Lower lobe of right lung (tissue), 2 donors: ENCODE measurements at places on chromosomes 5 and 9. TPM values are rescaled to one million over a fixed set of nuclear protein-coding genes. Genes with fewer than 3 reads are reported as not detected.
A peak's percentile ranks its signal among the peaks of the same experiment; 100 is the strongest.

GRCh38 chr9:5511935-5512580 lies 1.7 kb downstream of the PDCD1LG2 start:
- peak overlapping the region; percentile 47 for H3K4me3 ChIP-seq
- H3K4me1 ChIP-seq: peaks cover 24% of the 10 kb centered on the region
- H3K36me3 ChIP-seq: no peaks in the 10 kb centered on the region
- no peak for DNase-seq

GRCh38 chr5:7016999-7017747 lies 303.9 kb downstream of the TENT4A start:
- no peak overlapping the region for H3K4me3 ChIP-seq
- H3K27ac ChIP-seq: no peak overlapping the region
- no peaks in the 10 kb centered on the region for H3K36me3 ChIP-seq
- H3K4me1 ChIP-seq: no peaks in the 10 kb centered on the region
- no peaks in the 10 kb centered on the region for H3K27me3 ChIP-seq

DNA sequence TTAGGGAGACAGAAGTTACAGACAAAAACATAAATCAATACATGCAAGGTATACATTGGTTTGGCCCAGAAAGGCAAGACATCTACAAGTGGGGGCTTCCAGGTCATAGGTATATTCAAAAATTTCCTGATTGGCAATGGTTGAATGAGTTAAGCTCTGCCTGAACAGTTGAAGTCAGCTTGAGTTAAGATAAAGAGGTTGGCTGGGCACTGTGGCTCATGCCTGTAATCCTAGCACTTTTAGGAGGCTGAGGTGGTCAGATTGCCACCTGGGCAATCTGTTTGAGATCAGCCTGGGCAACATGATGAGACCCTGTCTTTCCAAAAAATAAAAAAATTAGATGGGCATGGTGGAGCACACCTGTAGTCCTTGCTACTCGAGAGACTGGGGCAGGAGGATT lies 16.3 kb downstream of the TMC1 start:
- no peaks in the 10 kb centered on the region for H3K27me3 ChIP-seq
- H3K4me3 ChIP-seq: no peak overlapping the region
- no peak for DNase-seq
- H3K4me1 ChIP-seq: peaks cover 7% of the 10 kb centered on the region
- H3K36me3 ChIP-seq: no peaks in the 10 kb centered on the region

DNA sequence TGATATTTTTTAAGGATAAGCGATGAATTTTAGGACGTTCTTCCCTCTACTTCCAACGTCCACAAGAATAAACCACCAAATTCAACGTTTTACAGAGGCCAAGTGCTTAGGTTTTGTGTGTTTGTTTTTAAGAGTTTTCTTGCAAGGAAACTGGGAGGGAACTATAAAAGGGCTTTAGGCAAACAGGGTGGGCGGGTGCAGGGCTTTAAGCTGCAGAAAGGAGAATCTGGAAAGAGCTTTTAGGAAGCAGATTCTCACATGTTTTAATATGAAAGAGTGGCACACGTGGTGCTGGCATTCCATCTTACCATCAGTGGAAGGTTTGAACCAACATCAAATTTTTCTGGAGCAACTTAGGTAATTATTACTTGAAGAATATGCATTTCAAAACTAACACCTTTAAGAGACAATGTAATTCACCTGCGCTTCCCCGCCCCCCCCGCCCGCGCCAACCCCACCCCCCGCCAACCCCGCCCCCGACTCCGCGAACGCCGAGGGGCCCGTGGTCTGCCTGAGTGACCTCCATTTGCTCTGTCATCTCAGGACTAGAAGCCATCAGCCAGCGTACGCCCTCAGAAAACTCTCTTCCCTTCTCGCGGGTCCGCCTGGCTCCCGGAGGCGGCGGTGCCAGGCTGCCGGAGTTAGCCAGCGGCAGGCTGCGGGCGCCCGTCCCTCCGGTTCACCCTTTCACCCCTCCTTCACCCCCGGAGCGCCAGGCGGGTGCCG lies 911 bp upstream of the PIK3R1 start:
- peaks cover 27% of the 10 kb centered on the region for H3K4me1 ChIP-seq
- no peaks in the 10 kb centered on the region for H3K36me3 ChIP-seq
- H3K27ac ChIP-seq: peak overlapping the region; percentile 99
- H3K27me3 ChIP-seq: no peaks in the 10 kb centered on the region
- DNase-seq: no peak

- H3K4me1 ChIP-seq: no peaks in the 10 kb centered on the region
- no peaks in the 10 kb centered on the region for H3K36me3 ChIP-seq
- no peak overlapping the region for H3K27ac ChIP-seq
- H3K4me3 ChIP-seq: no peak overlapping the region
- no peaks in the 10 kb centered on the region for H3K27me3 ChIP-seq
- DNase-seq: no peak
These were observed 734.1 kb upstream of the WWC1 start for GRCh38 chr5:167557359-167557758.

- no peak overlapping the region for H3K27ac ChIP-seq
- no peak for DNase-seq
- H3K36me3 ChIP-seq: no peaks in the 10 kb centered on the region
- no peak overlapping the region for H3K4me3 ChIP-seq
These were observed 394.0 kb upstream of the KLF4 start for GRCh38 chr9:107883496-107884124.

GRCh38 chr5:77877516-77878355 lies 101.6 kb upstream of the TBCA start:
- H3K4me3 ChIP-seq: peak overlapping the region; percentile 2
- H3K4me1 ChIP-seq: peaks cover 6% of the 10 kb centered on the region
- no peaks in the 10 kb centered on the region for H3K36me3 ChIP-seq

Gene HTR4
- total RNA-seq: not detected

DNA sequence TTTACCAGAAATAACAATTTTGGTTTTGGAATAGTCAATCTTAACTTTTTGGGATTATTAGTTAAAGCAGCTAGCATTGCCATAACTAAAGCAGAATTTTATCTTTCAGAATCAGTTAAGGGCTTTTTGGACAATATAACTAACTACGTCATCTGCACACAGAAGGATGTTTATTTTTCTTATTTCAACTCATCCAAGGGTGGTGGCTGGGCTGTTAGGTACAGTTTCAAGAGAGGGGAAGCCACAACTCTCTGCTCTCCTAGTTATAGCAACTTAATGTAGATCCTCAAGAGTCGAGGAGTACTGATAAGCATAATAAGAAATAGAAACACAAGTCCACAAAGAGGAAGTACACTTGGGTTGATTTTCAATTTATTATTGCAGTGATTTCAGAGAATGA lies 65.6 kb downstream of the ANKRD55 start:
- H3K27ac ChIP-seq: no peak overlapping the region
- no peaks in the 10 kb centered on the region for H3K36me3 ChIP-seq

DNA sequence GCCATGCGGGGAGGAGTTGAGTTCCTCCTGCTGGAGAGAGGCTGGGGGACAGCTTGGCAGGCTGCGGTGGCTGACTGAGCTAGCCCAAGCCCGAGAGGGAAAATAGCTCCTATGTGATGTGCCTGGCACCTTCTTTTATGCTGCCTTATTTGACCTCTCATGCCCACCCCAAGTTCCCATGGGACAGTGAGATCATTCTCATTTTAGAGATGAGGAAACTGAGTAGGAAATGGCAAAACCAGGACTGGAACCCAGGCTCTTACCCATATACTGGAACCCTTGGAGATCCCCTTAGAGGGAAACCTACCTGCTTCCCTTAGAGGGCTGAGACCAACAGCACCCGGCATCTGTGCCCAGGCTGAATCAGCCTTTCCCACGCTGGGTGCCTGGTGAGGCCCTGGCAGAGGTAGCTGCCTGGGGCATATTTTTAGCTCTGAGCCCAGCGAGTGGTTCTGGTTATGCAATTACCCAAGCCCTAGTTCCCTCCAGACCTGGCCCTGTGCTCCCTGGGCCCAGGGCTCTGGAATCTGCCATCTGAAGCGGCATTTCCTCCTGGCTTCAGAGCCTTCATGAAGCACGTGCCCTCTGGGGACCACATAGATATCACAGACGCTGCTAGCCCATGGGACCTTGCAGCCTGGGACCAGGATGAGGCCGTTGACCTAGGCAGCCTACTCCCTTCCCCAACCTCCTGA lies 23.6 kb downstream of the COL27A1 start:
- peaks cover 29% of the 10 kb centered on the region for H3K4me1 ChIP-seq
- no peaks in the 10 kb centered on the region for H3K27me3 ChIP-seq
- H3K27ac ChIP-seq: no peak overlapping the region
- H3K36me3 ChIP-seq: no peaks in the 10 kb centered on the region
- no peak overlapping the region for H3K4me3 ChIP-seq

Gene DPH7
- total RNA-seq: 28.4 TPM

GRCh38 chr9:23771746-23772384 lies 54.2 kb downstream of the ELAVL2 start:
- DNase-seq: no peak
- no peaks in the 10 kb centered on the region for H3K36me3 ChIP-seq
- H3K4me3 ChIP-seq: no peak overlapping the region
- no peaks in the 10 kb centered on the region for H3K4me1 ChIP-seq

- no peak overlapping the region for H3K27ac ChIP-seq
- H3K36me3 ChIP-seq: no peaks in the 10 kb centered on the region
- no peak for DNase-seq
- peaks cover 24% of the 10 kb centered on the region for H3K4me1 ChIP-seq
These were observed 89.4 kb upstream of the CD180 start for GRCh38 chr5:67286006-67286405.

Gene MAMDC2
- 35.1 TPM for total RNA-seq

DNA sequence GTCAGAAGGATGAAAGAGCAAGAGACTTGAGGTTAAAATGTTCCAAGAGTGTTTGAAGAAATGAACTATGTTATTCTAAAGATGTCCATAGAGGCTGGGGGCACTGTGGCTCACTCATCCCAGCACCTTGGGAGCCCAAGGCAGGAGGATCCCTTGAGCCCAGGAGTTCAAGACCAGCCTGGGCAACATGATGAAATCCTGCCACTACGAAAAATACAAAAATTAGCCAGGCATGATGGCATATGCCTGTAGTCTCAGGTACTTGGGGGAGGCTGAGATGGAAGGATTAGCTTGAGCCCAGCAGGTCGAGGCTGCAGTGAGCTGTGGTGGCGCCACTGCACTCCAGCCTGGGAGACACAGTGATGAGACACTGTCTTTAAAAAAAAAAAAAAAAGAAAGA lies 2.7 kb downstream of the AOPEP start:
- DNase-seq: no peak
- no peak overlapping the region for H3K4me3 ChIP-seq
- no peaks in the 10 kb centered on the region for H3K27me3 ChIP-seq
- no peaks in the 10 kb centered on the region for H3K36me3 ChIP-seq
- H3K27ac ChIP-seq: no peak overlapping the region
- peaks cover 18% of the 10 kb centered on the region for H3K4me1 ChIP-seq

GRCh38 chr9:82115900-82116299 lies 127.3 kb downstream of the SPATA31D1 start:
- H3K4me3 ChIP-seq: no peak overlapping the region
- H3K36me3 ChIP-seq: no peaks in the 10 kb centered on the region
- no peaks in the 10 kb centered on the region for H3K27me3 ChIP-seq
- H3K4me1 ChIP-seq: no peaks in the 10 kb centered on the region
- H3K27ac ChIP-seq: no peak overlapping the region

Gene DND1
- 1.2 TPM for total RNA-seq

Gene FOXD4L5
- total RNA-seq: 0.38 TPM

- H3K27me3 ChIP-seq: peaks cover 7% of the 10 kb centered on the region
- H3K4me1 ChIP-seq: no peaks in the 10 kb centered on the region
- no peak for DNase-seq
- H3K4me3 ChIP-seq: no peak overlapping the region
- no peak overlapping the region for H3K27ac ChIP-seq
These were observed 65.7 kb upstream of the FANCC start for GRCh38 chr9:95383185-95383676.

DNA sequence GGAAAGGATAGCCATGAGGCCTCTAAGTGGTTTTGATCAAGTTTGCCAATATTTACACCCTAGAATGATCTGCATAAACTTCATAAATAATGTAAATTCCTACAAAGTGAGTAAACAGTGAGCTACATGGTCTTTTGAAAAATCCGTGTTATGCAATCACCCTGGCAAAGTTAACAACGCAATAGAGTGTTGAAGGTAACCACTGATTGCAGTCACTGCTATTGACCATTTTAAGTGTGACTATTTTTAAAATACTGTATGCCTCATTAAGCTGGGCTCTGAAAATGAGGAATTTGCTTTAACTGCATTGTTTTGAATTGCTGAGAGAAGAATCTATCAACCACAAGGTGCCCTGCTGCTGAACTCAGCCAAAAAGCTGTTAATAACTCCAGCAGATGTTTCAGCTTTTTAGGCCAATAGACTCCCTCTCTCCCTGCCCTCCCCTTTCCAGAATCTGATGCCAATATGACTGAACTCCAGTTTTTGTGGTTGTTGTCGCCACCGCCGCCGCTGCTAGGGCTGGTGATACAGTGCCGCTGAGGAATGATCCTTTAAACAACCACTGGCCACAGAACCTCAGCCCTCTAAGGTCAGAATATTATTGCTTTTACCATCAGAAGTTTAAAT lies 35.3 kb upstream of the SMARCA2 start:
- no peaks in the 10 kb centered on the region for H3K36me3 ChIP-seq
- H3K27me3 ChIP-seq: no peaks in the 10 kb centered on the region
- no peak overlapping the region for H3K4me3 ChIP-seq

Gene TAF11L10
- not detected for total RNA-seq

GRCh38 chr5:157925786-157926671 lies 67.1 kb upstream of the CLINT1 start:
- no peak overlapping the region for H3K4me3 ChIP-seq
- H3K27me3 ChIP-seq: no peaks in the 10 kb centered on the region
- H3K36me3 ChIP-seq: no peaks in the 10 kb centered on the region
- H3K4me1 ChIP-seq: no peaks in the 10 kb centered on the region

GRCh38 chr5:124133406-124133805 lies 613.0 kb downstream of the ZNF608 start:
- no peak overlapping the region for H3K27ac ChIP-seq
- no peaks in the 10 kb centered on the region for H3K27me3 ChIP-seq
- no peak for DNase-seq
- no peaks in the 10 kb centered on the region for H3K4me1 ChIP-seq
- no peaks in the 10 kb centered on the region for H3K36me3 ChIP-seq

DNA sequence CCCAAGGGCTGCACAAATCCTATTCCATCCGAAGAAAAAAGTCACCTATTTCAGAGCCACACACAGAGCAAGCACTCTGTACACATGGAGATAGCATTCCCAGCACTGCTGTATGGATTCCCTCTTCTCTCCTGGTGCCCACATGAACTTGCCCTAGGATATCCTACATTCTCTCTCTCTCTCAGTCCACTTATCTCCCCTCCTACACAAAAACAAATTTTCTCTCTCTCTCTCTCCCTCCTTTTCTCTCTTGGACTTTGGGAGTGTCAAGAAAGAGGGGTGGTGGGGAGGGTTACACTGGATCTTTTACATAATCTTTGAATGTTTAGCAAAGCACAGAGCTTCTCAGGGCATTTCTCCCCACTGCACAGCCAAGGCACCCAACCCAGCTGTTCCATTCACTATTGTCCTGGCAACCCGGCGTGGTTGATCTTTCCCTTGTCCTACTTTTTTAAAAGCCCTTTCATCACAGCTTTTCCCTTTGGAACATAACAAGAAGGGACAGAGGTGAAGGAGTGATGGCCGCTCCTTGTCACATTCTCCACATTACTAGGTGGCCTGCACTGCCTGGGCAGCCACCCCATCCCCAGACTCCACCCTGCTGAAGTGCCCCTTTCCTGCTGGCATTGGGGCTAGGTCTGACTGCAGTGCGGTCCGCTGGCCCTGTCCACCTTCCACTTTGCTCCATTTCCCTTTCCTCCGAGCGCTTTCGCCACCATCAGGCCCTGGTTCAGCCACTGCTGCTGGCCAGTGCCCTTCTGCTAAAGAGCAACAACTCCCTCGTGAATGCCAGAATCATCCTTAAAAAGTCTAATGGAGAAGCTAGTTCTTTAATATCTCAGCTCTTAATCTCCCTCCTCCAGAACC lies 22.2 kb upstream of the SLC1A3 start:
- H3K27me3 ChIP-seq: no peaks in the 10 kb centered on the region
- H3K4me1 ChIP-seq: no peaks in the 10 kb centered on the region
- no peak overlapping the region for H3K27ac ChIP-seq
- no peaks in the 10 kb centered on the region for H3K36me3 ChIP-seq
- H3K4me3 ChIP-seq: no peak overlapping the region

Gene IL4
- not detected for total RNA-seq
